ENCODE measurements at places on chromosomes 12 and 14.

DNA sequence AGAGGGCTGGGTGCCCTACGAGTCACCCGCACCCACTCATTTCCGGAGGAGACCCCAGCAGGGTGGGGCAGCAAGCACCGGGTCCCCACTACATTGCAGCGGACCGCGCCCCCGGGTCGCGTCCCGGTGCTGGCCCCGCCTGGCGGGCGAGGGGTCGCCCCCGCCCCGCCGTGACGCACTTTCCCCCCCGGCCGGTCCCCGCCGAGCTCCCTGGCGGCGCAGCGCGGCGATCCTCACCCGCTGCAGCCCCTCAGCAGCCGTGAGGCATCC, 106.1 kb downstream of the PRICKLE1 start:
- no peak for DNase-seq

- peak; percentile 54 for DNase-seq
These were observed 8.7 kb downstream of the TMEM119 start for GRCh38 chr12:108589028-108589839.

- no peak for DNase-seq
These were observed 1084.7 kb downstream of the SLC6A15 start for GRCh38 chr12:83827860-83828259.

GRCh38 chr14:30656190-30656632, 34.1 kb downstream of the SCFD1 start:
- no peak for DNase-seq

- DNase-seq, result no peak
These were observed 444.0 kb downstream of the CCER1 start for GRCh38 chr12:90510948-90511347.
